ENCODE measurements at places on chromosomes 2 and 18.
A peak's percentile ranks its signal among the peaks of the same experiment; 100 is the strongest.

GRCh38 chr2:98637401-98638147 is 29.2 kb downstream of the UNC50 start:
- peak; percentile 42 for DNase-seq

DNA sequence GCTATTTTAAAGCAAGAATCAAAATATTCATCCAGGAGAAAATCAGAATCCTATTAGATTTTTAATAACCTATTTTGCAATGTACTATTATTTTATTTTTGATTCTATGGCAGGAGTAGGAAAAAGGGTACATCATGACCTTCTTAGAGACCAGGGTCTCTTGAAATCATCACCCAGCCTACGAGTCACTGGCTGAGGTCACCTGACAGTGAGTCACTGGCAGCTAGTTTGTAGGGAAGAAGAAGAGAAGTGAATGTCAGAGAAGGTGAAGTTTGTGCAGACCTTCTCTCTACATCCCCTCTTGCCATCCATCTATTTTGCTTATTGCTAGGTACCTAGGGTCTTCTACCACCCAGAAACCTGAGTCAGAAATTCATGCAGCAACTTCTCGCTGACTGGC is 144.2 kb downstream of the ALK start:
- no peak for DNase-seq

GRCh38 chr2:37657471-37657870 is 14.0 kb downstream of the CDC42EP3 start:
- DNase-seq = no peak

- DNase-seq = no peak
Observed at GRCh38 chr2:175143678-175144077, 24.3 kb downstream of the ATF2 start.

DNA sequence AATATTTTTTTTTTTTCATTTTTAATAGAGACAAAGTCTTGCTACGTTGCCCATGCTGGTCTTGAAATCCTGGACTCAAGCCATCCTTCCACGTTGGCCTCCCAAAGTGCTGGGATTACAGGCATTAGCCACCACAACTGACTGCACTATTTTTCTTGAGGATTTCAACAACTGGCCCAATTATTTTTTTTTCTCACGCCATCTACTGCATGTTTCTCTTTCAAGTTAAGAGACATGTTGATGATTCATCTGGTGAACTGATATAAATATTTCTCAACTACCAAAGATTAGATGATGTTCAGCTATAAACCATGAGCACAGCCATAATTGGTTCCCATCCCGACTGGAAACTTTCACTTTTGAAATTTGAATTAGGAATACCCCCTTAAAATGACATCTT is 688.4 kb upstream of the SYT4 start:
- DNase-seq = no peak

DNA sequence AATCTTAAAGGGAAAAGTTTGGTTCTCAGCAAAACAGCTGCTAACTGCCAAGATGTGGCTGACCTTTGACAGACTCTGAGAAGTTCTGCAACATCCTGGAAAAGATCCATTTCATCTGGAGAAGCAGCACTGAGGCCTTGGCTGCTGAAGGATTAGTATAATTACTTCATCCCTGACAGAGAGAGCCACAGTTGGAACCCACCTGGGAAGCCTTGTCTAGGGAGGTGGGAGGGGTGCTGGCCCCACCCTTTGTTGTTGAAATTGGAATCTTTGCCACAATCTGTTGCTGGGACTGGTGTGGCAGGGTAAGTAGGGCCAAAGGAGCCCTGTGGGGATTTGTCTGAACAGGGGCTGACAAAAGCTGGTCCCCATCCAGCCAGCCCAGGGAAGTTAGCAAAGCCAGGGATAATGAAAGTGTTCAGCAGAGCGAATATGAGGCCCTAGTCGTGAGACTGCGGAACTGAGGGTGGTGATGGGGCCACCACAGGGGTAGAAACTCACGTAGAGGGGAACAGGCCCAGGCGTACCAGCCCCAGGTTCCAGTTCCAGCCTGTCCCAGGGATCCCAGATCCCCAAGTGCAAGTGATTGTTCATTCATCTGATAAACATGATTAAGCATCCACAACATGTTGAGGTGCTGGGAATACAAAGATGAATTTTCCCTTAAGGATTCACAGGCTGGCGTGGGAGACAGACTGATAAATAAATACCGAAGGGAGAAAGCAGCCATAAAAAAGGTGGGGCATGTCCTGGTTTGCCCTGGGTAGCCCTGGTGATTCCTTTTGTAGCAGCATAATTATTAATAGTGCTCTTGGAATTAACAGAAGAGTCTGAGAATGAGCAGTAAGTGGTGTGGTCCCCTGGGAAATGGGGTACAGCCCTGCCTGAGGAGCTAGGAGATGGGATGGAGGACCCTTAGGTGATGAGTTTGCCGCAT is 60.0 kb downstream of the MYO1B start:
- DNase-seq = no peak

DNA sequence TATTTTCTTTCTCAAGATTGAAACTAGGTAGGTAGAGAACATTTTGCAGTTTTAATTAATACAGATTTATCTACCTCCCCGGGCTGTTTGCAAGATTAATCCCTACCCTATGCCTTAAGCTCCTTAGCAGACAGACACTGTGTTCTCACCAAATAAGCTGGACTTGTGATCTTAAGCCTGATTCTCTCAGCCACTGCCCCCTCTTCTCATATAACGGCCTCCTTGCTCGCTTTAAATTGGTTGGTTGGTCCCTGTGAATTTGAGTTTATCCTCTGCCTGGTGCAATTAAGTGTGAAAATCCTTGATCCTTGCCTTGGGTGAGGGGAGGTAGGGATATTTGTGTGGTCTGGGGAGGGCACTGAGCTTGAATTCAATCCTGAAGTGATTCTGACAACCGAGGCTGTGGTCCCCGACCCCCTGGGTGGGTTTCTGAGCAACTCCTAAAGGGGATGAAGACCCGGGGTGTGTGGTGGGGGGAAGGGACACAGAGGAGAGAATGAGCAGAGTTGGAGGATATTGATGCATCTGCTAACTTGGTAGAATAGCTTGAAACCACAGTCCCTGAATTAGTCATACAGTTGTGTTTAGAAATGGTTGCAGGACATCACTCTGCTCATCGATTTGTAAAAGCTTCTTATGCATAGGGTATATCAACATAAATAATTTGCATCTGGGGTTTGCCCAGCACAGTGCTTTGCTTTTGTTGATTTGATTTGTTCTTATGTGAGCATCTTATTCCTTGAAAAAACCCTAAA is 36.9 kb upstream of the NCKAP5 start:
- DNase-seq = no peak

- DNase-seq = no peak
Observed at GRCh38 chr18:27645929-27646328, 460.8 kb upstream of the CHST9 start.

- DNase-seq = no peak
Observed at GRCh38 chr2:1696472-1696871, 47.8 kb downstream of the PXDN start.

GRCh38 chr2:235270956-235271355 is 222.9 kb upstream of the AGAP1 start:
- DNase-seq = no peak

- no peak for DNase-seq
Observed at GRCh38 chr18:58491113-58491696, 137.7 kb downstream of the ALPK2 start.

DNA sequence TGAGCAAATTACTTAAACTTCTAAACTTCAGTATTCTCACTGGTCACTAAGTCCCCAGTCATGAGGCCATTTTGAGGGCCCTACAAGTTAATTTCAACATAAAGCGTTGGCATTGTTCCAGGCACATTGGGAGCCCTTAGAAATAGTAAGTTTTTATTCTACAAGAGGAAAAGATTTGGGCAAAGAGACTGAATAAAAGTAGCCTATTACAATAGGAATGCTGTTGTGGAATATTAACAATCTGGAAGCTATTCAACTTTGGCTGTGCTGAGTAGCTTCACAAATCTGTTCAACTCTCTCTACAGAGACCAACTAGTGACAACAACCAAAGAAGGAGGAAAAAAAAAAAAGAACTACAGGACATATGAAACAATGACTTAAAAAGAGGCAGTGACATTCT is 1287.5 kb upstream of the NXPH2 start:
- DNase-seq = no peak

DNA sequence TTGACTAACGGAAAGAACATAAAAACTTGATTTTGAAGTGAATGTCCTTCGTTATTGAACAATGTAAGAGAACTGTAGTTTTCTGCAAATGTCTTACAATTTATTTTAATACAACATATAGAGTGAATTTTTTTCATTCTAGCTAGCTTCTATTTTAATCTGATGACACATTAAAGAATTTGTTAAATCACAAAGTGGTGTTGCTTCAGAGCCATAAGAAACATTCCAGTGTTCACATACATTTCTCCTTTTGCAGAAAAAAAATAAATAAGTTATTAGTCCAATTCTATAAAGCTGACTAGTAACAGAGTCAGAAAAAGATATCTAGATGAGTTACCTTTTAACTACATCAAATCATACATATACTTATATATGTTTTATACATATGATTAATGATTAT is 914.3 kb upstream of the SLC39A10 start:
- no peak for DNase-seq

DNA sequence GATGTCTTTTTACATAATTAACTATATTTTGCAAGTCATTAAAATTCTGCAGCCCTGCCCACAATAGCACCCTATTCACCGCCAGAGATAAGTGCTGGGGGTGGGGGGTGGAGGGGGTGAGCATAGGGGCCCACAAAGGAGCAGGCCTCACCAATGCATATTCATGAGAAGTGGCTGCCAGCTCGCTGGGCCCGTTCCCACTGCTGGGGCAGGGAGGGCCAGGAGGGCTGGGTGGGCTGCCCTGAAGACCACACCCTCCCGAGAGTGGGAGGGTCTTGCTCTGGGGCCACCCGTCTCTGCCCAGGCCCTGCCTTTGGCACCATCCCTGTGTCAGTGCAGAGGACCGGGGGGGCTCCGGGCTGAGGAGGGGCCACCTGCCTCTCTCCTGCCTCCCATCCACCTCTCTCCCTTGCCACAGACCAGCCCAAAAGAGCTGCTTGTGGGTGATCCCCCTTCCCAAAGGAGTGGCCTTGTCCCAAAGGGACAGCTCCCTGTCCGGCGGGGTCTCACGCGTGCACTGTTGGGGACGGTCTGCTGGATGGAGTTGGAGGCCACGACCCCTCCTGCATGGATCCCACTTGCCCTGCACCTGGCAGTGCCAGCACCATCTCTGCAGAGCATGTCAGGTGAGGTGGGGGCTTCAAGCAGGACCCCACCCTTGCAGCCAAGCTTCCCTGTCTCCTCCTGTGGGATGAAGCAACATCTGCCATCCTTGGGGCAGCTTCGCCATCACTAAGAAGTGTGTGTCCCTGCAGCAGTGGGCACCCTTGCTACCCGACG is 138.8 kb upstream of the GPC1 start:
- no peak for DNase-seq

DNA sequence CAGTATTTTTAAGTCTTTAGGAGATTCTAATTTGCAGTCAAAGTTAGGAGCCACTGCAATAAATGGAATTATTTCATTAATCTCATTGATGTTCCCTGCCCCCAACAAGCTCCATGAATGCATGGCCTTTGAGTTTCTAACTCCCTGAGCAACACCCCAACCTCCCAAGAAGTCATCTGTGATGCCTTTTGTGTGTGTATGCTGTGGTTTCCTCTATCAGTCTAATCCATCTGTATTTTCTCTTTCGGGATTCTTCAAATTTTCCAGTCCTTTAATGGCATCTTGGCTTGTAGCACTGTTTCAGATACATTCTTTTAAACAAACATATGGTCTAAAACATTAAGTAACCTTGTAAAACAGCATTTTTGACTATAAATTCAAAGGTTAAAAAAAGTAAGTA is 16.8 kb downstream of the SERPINB10 start:
- no peak for DNase-seq

DNA sequence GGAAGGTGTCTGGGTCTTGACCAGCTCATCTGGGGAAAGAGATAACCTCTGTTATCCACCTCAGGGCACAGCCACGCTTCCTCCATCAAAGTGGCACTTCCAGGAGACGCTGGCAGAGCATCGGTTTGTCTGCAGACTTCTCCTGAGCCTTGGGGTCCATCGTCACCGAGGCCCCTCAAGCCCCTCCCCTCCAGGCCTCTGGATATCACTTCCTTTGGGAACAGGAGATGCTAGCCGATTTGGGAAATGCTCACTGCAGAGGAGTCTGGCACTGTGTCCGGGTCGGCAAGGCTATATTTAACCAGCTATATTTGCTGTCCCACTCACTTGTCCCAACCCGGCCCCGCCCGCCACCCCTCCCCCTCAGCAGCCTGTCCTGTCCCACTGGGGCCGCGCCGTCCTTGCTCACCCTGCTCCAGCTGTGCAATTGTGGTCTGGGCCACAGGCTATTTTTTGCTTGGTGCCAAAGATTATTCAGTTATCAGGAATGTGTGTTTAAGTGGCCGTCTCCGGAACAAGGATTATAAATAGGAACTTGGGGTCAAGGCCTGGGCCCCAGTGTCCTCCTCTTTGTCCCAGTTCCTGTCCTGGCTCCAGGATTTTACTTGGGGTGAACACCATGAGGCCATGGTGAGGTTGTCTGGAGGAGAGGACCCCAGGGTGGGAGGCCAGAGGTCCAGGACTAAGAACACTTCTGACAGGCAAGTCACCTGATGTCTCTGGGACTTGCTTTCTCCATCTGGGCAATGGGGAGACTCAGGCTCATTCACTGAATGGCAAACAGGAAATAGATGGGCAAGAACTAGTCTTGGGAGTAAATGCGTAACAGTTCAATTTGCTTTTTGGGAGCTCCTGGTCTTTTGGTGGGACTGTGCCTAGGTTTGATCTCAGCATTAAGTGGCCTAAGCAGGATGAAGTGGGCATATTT is 263.6 kb downstream of the DYSF start:
- no peak for DNase-seq

DNA sequence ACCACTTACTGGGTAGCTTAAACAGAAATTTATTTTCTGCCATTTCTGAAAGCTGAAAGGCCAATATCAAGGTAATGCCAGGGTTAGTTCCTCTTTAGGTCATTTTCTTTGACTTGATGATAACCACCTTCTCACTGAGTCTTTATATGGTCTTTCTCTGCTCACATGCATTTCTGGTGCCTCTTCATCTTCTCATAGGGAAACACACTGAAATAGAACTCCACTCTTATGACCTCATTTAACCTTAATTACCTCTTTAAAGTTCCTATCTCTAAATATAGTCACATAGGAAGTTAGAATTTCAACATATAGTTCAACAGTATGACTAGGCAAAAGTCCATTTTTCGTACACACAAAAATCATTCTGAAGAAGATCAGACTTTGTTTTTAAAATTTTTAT is 616.8 kb upstream of the VRK2 start:
- no peak for DNase-seq

GRCh38 chr18:789397-789796 is 22.6 kb downstream of the YES1 start:
- DNase-seq = no peak

DNA sequence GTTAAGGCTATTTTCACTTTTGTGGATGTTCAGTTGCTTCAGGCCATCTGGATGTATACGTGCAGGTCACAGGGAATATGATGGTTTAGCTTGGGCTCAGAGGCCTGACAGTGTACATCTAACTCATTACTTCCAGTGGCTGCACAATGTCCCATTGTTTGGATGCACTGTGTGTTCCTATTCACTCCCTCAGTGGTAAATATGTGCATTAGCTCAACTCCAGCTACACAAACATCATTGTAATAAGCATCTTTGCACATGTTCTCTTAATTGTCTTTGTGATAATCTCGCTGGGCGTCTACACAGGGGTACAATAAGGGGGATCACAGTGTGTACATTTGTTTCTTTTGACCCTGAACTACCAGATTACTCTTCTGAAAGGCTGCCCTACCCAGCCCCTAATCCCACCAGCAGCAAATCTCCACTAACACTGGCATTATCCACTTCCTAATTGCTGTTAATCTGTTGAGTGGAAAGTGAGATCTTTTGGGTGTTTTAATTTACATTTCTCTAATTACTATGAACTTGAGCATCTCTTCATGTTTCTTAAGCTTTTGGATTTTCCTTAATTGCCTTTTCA is 56.1 kb upstream of the POLE4 start:
- no peak for DNase-seq
